NCI-H345 (cell line): ENCODE measurements at places on chromosomes 3 and 15.

GRCh38 chr3:12785096-12785495 is 11.4 kb upstream of the CAND2 start:
- DNase-seq, result no peak

GRCh38 chr15:50907601-50908208 is 778 bp upstream of the AP4E1 start:
- peak; percentile 40 for DNase-seq

DNA sequence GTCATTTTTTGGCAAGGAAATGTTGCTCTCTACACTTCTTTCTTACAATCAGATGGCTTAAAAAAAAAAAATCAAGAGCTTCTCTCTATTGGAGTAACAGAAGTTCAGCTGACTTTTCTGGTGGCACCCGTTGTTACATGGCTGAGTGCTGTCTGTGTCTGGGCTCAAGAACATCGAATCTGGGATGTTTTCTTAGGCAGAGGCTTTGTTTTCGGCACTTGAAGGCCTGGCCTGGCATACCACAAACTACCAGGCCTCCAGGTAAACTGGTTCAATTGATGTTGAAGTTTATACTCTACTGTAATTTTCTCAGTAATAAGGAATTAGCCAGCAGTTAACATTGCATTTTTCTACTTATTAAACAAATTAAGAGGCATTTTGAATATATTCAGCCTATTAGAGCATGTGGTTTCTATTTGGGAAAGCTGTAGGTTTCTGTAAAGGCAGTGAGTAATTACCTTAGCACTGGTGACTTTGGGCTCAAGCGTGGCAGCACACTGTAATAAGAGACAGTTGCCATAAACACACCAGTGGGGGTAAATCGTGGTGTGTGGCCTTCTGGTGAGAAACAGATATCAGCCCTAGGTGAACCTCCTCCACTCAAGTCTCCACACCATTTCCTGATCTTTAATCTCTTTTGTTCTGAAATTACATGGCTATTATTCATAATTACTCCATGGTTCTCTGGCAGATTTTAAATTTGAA is 544.7 kb downstream of the MECOM start:
- DNase-seq, result no peak

GRCh38 chr3:138598534-138598933 is 4.5 kb upstream of the CEP70 start:
- DNase-seq, result no peak

DNA sequence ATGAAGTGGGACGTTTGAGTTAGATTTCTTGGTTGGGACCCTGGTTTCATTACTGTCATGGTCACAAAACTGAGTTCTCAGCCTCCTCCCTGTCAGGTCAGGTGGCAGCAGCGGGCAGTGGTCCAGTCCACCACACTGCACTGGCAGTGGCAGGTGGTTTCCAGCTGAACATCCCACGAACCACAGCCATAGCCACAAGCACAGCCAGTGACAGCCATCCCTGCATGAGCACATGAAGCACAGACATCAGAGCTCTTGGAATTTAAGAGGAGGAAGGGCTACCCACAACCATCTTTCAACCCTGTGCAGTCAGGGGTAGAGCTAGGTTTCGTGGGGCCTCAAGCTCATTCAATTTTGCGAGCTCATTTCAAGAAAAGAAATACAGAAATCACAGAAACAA is 1.5 kb downstream of the RETNLB start:
- DNase-seq, result no peak

DNA sequence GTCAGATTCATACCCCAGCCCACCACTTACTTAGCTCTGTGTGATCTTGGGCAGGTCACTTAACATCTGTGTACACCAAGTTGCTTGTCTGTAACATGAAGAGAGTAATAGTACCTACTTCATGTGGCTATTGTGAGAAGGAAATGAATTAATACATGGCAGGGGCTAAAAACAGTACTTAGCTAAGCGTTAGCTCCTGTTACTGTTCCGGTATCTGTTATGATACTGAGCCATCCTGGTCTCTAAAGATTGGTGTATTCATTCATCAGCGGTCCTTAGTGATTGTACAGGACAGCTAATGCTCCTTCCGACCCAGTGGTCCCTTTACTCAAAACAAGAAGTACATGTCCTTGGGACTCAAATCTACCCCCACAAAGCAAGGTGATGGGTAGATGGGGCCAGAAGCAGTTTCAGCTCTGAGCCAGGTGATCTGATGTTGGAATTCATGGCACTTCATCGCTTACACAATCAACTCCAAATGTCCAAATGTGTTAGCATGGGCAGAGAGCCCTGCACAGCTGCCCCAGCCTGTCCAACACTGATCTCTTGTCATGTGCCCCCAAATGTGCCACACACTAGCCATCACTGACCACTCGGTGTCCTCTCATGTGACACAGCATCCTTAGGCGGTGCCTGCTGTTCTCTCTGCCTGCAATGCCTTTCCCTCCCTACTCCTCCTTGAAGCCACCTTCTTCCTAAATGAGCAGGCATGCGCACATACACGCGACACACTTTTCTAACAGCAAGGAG is 84.1 kb downstream of the RARB start:
- DNase-seq, result no peak

- DNase-seq, result no peak
Observed at GRCh38 chr3:197420115-197420514, 121.7 kb upstream of the DLG1 start.

DNA sequence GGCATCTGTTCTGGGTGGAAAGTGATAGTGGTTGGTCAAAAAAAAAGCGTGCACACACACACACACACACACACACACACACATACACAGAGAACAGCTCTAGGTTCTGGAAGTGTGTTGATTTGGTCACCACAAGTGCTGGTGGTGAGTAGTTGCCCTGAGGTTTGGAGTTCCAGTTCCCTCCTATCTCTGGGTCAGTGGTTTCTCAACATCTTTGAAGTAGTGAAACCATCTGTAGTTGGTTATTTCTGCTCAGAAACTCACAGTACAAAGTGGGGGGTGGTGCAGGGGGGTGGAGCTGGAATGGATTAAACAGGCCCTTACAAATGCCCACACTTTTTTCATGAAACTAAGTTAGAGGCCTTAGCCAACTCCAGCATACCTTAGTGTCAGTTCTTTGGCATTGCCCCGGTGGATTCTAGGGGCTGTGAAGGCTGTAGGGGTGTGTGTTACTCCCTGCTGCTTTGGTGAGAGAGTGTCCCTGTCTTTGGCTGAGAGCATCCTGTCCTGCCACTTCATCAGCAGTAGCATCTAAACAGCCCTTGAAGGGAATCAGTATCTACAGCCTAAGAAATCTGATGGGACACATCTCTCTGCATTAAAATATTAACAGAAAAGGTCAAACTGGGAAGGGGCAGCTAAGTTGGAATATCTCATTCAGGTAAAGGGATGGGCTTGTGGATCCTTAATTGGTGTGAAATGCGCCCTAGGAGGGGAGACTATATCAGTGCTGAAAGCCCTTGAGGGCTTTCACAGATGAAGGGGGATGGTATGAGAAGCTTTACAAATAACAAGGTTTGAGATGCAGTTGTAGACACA is 20.6 kb downstream of the SMAD3 start:
- DNase-seq, result no peak

GRCh38 chr3:42979044-42979972 is at the start of gene GASK1A:
Gene GASK1A (plus strand): TSS chr3:42979311. CDS start chr3:42979643, 332 bp downstream.
- peak; percentile 20 for DNase-seq

GRCh38 chr15:77831986-77832385 is 199.3 kb upstream of the LINGO1 start:
- DNase-seq, result no peak

DNA sequence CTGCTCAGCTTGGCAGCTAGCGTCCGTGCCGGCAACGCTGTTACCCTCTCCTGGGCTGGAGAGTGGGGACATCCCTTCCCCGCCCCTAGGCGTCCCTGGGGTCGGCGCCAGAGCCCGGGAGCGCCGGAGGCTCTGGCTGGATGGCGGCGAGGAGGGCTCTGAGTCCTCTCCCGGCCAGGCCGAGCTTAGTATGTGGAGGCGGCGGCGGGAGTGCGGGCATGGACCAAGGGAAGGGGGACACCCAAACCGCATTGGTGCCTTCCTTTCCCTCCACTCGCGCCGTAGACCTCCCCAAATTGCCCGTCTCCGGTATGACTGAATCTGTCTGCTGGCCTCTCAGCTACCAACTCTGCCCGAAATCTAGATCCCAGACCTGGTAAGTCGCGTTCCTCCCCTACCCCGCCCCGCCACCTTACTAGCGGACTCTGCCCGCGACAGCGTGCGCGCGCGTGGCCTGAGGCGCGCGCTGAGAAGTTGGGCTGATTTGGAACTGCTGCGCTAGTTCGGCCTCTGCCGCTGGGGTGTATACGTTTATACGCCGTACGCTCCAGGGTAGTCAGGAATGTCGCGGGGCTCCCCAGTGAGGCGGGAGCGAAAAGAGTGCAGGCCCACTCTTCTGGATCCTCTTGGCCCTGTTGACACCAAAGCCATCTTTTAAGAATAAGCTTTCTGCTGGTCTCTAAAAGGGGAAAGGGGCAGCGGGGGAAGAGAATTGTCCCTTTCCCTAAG is 12.2 kb downstream of the ZIC1 start:
- DNase-seq, result no peak

DNA sequence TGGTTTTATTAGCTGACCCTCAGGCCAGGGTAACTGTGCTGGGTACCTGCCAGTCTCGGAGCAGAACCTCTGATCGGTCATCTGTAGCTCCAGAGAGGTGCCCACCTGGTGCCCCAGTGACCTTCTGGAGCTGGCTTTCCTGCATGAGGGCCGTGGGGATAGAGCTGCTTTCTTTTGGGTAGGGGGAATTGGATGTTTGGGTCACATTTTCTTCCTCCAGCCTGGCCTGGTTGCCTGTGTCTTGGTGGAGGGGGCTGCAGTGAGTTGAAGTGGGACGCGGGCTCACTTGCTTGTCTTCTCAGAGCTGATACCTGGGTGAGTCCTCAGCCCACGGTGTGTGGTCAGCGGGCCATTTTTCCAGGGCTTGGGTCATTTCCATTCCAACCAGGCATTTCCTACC is 2.6 kb downstream of the ZNF710 start:
- DNase-seq, result no peak

DNA sequence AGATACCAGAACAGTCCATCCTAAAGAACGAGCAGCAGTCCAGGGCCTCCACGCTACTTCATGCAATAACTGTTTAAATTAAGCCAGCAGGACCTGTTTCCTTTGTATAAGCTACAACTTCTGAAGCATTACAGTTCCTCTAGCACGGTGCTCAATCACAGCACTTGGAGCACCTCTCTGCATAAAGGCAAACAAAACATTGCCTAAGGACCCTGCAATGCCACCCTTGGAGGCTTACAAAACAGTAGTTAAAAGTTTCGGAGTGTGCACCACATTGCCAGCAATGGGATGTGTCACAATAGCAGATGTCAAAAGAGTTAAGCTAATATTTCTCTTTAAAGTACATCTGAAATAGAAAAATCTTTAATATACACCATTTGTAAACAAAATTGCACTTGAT is 2.6 kb upstream of the VPS39 start:
- no peak for DNase-seq

DNA sequence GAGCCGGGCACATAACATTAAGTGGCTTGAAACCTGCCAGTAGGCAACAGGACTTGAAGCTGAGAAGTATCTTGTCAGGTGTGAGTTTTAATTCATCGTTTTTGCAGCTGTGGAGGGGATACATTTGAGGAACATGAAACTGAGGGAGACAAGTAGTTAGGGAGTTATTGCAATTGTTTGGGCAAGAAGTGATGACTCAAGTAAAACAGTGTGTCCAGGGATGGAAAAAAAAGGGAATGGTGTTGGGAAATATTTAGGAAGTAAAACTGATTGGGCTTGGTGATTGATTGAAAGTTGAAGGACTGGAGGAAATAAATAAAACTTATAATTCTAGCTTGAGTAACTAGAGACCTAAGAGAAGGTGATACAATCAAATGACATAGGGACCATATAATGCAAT is 85.5 kb downstream of the NCEH1 start:
- no peak for DNase-seq

DNA sequence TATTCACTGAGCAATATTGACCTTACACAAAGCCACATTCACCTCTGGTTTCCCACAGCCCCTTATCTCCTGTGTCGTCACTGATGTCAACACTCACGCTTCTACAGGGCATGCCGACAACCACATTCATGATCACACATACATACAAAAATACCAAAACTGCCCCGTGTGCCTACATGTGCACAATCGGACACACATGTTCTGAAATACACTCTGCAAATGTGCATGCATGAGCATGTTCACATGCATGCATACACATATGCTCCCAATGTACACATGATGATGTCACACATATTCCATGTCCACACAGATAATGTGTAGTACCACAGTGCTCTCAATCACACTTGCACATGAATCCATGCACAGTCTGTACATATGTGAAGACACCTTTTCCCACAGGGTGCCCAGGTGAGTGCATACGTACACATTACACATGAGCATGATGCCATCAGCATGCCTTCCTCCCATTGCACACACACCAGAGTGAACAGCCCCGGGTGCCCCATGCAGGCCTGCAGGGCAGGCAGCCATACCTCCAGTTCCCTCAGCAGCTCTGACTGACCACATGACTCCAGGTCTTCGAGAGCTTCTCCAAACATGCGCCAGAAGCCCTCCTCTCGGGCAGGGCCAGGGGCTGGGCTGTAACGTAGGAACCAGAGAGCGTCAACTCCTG is 37.0 kb downstream of the GRIP2 start:
- DNase-seq, result no peak

GRCh38 chr15:90042766-90043529 is 41.8 kb downstream of the ZNF710 start:
- DNase-seq, result no peak

DNA sequence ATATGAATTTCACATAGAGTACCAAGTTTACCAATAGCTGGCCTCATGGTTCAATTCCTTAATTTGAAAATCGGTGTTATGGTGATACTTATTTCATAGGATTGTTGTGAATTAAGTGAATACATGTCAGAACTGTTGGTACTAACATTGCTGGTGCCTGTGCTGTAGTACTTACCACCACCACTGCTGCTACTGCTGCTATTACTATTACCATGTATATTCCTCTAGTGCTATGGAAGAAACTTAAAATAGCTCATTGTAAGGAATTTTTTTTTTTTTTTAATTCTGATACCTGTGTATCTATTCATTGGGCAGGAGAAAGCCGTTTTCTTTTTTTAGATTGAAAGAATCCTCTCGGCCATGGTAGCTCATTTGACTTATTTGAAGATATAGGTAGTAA is 3.6 kb downstream of the FYTTD1 start:
- no peak for DNase-seq

- DNase-seq, result no peak
Observed at GRCh38 chr3:108554913-108555571, 34.2 kb downstream of the CIP2A start.
